WTC11 (cell line): ENCODE measurements at places on chromosomes 4 and X. TPM values are rescaled to one million over a fixed set of nuclear protein-coding genes. Genes with fewer than 3 reads are reported as not detected.

- no peak overlapping the region for H3K27ac ChIP-seq
- no peak overlapping the region for H3K4me3 ChIP-seq
- no peaks in the 10 kb centered on the region for H3K4me1 ChIP-seq
- H3K36me3 ChIP-seq, result peaks cover 12% of the 10 kb centered on the region
Observed at GRCh38 chr4:62627671-62628070, 1427.5 kb downstream of the ADGRL3 start.

Gene KLB
- total RNA-seq, result 0.09 to 0.14 TPM in 2 of 3 replicates, not detected in the other

Gene RADX
- 3.0 to 5.0 TPM (median 4.4 TPM) in 3 replicates for total RNA-seq

Gene UCP1
- 0.15 to 0.73 TPM (median 0.48 TPM) in 3 replicates for total RNA-seq

Gene EXOC1L
- total RNA-seq, result not detected in 3 replicates

Gene PKD2
- total RNA-seq, result 21.4 to 27.0 TPM (median 25.5 TPM) in 3 replicates

Gene MAGIX
- total RNA-seq, result 1.2 to 2.4 TPM (median 2.0 TPM) in 3 replicates
